ENCODE measurements at places on chromosomes 1 and 21. TPM values are rescaled to one million over a fixed set of nuclear protein-coding genes. Genes with fewer than 3 reads are reported as not detected.
A peak's percentile ranks its signal among the peaks of the same experiment; 100 is the strongest.

GRCh38 chr1:68495532-68495931, 1.4 kb downstream of the DEPDC1 start:
- DNase-seq: no peak

DNA sequence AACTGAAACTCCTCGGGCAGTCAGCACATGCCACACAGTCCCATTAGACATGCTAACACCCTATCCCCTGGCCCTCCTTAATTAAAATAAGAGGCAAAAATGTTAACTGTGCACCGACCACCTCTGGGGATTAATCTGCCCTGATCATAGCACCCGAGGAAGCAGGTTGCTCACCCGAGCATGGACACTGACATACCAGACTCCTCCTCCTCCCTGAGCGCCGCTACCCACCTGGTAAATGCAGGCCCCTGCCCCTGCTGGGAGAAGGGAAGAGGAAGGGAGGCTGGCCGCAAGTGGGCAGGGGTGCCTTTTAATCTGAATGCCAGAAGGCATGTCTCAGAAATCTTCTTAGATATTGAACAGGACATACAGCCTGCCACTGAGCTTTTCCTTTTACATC, 360.9 kb downstream of the RRAGC start:
- DNase-seq: no peak

DNA sequence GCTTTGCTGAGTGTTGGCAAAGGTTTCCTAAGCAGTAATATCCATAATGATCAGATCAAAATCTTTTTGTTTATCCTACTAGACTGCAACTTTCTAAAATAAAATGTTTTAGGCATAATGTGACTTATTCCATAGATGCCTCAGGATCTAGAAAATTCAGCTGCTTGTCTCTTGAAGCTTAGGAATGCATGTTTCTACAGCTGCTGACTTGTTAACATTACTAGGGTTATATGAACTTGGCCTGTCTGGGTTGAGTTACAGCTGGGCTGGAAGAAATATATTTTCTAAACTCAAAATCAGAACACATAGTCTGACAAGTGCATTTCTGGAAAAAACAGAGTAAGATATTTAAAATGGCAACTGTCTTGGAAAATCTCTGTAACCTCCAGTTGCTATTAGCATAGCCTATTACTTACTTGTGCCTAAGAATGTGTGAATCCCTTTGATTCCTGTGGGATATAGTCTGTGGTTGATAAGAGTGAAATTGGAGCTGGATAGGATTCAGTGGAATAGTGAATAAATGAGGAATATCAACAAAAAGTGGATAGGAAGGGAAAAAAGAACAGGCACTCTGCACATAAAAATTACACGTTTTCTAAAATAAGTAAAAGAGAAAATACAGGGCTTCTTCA, 61.2 kb downstream of the RGS4 start:
- no peak for DNase-seq

DNA sequence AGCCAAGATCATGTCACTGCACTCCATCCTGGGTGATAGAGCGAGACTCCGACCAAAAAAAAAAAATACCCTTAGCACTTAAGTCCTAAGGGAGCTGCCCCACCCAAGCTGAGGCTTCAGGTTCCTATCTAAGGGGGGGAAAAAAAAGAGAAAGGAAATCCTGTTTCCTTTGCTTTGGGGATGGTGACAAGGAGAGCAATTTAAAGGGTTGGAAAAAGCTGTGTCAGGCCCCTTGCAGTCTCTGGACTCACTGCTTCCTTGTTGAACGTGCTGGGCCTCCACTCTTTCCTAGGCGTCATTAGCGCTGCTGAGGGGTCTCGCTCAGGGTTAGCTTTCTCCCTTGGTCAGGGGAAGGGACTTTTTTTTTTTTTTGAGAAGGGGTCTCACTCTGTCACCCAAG, 18.1 kb downstream of the PRCC start:
- no peak for DNase-seq

- DNase-seq: no peak
These were observed 254.2 kb upstream of the RRP15 start for GRCh38 chr1:218030846-218031245.

DNA sequence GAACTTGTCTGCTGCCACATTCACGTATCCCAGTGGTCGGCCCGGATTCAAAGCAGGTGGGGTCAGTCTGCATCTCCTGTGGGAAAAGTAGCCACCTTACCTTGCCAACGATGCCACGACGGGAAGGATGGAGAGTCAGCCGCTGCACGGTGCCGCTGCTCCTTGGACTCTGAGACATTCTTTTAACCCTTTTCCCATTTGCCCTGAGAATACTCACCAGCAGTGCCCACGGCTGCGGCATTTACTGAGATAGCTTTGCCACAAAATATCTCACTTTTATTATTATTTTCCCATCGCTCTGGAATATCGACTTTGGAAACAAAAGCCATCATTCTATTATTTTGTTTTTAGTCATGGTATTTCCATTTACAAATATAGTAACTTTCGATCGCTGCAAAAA, 15.3 kb upstream of the TTC34 start:
- no peak for DNase-seq

DNA sequence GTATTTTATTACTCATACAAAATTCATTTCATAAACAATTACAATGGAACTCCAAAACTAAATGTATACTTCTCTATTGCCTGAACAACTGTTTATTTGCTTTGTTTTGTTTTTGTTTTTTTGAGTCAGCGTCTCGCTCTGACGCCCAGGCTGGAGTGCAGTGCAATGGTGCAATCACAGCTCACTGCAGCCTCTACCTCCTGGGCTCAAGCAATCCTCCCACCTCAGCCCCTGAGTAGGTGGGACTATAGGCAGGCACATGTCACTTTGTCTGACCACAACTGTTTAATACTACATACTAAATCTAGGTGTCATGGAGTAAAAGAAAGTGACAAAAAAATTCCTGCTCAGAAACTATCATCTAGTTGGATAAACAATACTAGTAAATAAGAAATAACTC, 49.3 kb downstream of the RAB3GAP2 start:
- DNase-seq: no peak

DNA sequence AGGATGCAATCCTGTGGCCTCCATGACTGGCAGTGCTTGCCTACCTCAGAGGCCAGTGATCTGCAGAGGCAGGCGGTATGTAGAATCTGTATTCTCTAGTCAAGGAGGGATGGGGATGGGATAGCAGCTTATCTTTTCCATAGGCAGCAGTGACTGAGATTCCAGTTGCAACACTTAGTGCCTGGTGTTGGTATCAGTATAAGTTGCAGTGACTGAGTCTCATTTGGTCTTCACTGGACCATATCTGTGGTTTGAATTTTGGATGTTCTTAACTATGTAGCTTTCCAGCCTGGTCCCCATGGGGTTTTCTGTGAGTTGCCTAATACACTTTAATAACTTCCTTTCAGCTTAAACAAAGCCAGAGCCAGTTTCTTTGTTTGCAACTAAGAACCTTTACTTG, 16.5 kb downstream of the DYRK1A start:
- no peak for DNase-seq

- no peak for DNase-seq
These were observed 32.3 kb upstream of the NR5A2 start for GRCh38 chr1:199995096-199995685.

DNA sequence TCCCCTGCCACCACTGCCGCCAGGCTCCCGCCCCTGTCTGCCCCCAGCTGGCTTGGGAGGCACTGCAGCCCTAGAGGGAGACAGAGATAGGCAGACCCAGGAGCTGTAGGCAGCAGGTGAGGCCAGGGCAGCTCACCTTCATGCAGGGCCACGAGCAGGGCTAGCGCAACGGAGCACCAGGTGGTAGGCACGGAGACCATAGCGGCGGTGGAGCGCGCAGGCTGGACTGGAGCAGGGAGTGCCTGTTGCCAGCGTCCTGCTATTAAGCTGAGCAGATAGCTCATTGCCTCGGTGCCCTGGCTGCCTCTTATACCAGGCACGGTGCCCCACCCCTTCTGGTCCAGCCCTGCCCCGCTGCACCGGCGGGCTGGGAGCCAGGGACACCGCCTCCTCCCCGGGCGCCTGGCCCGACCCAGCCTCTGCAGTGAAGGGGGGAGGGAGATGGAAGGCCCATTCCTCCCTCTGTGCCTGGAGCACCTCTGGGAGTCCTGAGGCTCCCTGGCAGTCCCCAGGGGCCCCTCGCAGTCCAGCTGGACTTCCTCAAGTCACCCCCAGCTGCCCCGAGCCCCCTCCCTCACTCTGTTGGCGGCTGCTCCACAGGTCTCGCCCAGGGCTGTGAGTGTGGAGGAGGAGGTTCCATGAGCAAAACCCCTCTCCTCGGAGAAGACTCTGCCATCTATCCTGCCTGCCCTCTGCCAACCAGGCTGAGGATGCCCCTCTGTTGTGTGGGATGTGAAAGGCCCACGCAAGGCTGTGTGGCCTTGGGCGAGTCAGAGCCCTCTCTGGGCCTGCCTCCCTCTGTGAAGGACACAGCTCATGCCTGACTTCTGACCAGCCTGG, at the start of gene EDN2:
Gene EDN2, minus strand, starts transcription at position 282 of the 840 bp plus-strand sequence. Its CDS starts 82 bp downstream, at position 200.
- no peak for DNase-seq

GRCh38 chr1:1000357-1001056, 610 bp upstream of the HES4 start:
- peak; percentile 87 for DNase-seq

GRCh38 chr21:45431781-45432572, 27.0 kb downstream of the COL18A1 start:
- DNase-seq: no peak

GRCh38 chr1:220013497-220013896, 32.8 kb downstream of the EPRS1 start:
- no peak for DNase-seq

ADGRL4 gene
- total RNA-seq: 0.10 TPM

SLC16A4 gene
- 0.20 TPM for total RNA-seq

ZMYM4 gene
- 58.0 TPM for total RNA-seq

S100A8 gene
- total RNA-seq: 1.4 TPM

ABCA4 gene
- 0.22 TPM for total RNA-seq

RPTN gene
- not detected for total RNA-seq

FALEC gene
- total RNA-seq: 0.59 TPM

Measured in HCT116 (cell line).